ENCODE measurements at places on chromosomes 3 and 15.

- DNase-seq, result no peak
Observed at GRCh38 chr3:87272718-87273341, 3.6 kb downstream of the POU1F1 start.

DNA sequence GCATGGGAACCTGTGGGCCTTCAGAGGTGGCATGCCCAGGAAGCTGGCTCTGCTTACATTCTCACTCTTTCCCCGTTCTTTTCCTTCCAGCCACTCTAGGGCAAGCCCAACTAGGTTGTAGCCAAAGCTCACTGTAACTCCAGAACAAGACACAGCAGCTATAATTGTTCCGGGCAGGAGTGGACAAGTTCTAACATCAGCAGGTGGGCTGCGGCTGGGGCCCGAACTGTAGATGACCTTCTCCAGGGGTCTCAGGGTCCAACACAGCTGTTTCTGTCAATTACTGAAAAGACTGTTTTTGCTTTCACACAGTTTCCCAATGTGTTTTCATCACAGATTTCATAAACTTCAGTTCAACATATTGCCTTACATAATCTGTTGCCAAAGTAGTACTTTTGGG, 11.5 kb downstream of the RASGRP1 start:
- no peak for DNase-seq

DNA sequence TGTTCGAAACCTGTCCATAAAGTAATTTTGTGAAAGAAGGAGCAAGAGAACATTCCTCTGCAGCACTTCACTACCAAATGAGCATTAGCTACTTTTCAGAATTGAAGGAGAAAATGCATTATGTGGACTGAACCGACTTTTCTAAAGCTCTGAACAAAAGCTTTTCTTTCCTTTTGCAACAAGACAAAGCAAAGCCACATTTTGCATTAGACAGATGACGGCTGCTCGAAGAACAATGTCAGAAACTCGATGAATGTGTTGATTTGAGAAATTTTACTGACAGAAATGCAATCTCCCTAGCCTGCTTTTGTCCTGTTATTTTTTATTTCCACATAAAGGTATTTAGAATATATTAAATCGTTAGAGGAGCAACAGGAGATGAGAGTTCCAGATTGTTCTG, 44.4 kb downstream of the AGTR1 start:
- no peak for DNase-seq

GRCh38 chr3:122519693-122520092, 5.0 kb upstream of the KPNA1 start:
- DNase-seq, result no peak

DNA sequence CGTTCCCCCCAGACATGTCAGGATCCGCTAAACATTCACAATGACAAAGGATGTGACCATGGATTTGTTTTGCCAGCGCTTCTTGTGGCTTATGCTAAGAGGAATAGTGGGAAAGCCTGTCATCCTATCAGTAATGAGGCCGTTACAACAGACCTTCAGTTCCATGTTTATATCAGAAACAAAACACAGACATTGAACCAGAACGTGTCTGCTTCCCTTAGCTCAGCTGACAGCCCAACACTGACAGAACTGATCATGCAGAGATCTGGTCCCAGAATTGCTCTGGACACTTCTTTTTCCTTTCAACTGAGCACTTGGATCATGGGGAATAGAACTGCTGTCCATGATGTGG, 58.3 kb upstream of the MYZAP start:
- DNase-seq, result no peak

DNA sequence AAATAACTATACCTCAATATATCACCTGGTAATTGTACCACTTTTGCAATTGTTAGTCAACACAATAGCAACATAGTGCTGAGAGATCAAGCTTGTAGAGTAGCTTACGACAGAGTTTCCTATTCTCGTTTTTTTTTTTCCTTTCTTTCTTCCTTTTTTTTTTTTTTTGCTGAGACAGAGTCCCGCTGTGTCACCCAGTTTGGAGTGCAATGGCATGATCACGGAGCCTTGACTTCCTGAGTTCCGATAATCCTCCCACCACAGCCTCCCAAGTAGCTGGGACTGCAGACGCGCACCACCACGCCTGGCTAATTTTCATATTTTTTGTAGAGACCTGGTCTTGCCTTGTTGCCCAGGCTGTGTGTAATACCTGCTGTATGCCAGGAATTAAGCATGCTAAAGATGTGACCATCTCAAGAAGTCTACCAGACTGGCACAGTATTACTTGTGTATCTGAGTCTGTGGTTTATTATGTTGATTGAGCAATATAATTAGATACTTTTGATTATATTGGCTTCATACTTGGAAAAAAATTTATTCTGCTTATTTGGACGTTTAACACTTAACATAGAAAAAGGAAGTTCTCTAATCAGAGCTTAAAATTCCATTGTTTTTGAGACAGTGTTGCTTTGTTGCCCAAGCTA, 3.0 kb downstream of the SELENOT start:
- DNase-seq, result no peak

GRCh38 chr3:182000447-182000846, 288.7 kb downstream of the SOX2 start:
- DNase-seq, result no peak

- peak; percentile 10 for DNase-seq
Observed at GRCh38 chr3:53842436-53843194, 3.6 kb downstream of the CHDH start.

DNA sequence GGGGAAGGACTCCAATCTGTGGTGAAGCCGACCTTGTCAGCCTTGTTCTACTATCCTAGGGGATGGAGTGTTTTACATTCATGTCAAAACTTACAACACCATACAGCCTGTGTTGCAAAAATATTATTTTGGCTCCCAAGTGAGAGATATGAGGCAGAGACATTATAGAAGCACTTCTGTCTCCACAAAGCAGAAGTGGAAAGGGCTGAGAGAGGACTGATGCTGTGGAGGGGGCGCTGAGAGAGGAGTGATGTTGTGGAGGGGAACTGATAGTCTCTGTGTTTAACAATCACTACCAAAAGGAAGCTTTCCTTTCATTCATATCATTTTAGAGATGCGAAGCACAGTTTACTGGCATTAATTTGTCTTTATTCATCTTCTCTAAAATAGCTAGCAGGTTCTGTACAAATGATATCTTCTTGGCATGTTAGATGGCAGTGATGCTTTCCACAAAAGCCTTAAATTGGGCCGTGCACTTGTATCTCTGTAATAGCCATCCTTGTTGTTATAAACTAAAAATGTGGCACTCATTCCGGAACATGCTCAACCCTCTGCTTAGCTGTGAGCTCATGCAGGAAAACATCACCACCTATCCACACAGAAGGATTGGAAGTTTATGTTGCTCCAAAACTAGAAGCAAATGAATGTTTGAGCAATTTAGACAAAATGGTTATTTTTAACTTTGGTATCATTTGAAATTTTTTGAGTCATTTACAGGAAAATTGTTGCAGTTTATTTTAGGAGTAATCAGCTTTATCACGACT, 134.6 kb upstream of the TP63 start:
- DNase-seq, result no peak

DNA sequence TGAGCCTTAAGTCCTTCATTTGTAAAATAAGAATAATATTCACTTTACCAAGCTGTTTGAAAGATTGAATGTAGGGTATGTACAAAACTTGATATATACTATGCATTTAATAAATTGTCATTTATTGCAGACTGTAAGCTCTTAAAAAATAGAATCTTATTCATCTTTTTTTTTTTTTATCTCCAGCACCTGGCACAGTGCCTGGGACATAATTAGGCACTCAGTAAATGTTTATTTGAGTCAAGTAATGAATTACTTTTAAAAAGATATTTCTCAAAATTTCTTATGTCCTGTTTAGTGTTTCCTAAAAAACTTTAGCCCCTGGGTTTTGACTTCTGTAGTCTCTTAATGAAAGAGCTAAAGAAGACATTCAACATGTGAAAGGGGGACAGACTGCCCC, 71.7 kb downstream of the TOP2B start:
- no peak for DNase-seq

DNA sequence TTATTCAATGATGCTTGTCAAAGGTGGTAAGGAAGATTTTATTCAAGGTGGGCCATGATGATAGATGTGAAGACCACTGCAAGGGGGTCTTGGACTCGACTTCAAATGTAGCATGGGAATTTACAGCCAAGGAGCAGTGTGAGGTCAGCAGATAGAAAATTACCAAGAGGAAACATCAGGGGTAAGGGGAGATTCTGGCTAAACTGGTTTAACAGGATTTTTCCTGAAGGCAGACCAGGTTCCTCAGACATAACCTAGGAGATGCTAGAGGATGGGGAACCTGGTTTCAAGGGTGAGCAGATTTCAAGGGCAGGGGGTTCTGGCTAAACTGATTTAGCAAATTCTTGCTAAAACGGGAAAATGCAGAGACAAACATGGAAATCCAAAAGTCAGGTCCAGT, 464.9 kb downstream of the TAFA4 start:
- no peak for DNase-seq

DNA sequence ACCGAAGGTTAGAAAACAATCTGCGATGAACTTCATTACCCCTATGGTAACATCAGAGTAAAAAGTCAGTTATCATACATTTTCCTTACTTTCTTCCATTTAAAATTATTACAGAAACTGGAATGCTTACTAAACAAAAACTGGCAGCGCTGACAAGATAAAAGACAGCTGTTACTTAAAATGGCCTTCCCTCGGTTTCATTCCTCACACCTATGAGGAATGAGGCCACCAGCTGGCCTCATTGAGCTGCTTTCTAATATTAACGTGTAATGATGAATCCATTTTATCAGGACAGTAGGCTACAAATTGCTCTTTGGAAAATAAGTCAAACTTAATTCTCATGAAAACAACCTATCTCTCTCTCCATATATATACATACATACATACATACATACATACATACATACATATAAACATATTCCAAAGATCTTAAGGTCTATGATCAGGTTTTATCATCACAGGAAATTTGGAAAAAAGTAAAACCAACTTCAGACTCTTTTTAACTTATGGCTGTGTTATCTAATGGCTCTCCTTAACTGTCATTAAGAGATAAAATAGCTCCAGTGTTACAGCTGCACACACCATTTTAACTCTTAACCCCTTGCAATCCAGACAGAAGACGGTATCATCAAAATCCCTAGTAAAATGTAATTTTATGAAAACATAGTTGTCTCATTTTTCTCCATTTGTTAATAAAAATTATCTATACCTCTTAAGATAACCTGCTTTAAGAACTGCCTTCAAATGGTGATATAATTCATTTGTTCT, 5.2 kb downstream of the CCNL1 start:
- no peak for DNase-seq

DNA sequence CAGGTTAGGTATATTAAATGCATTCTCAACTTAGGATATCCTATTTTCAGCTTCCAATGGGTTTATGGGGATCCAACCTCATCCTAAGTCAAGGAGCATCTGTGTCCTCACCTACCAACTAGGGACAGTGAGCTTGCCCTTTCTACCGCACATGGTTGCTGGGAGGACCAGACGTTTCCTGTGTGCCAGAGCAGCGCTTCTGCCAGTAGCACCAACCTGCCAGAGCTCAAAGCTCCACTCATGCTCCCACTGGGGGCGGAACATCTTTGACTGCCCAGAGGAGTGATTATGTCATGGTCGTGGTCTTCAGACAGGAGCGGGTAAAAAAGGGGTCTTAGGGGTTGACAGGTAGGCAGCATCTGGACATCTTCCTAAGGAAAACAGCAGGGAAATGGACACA, 24.7 kb downstream of the XPC start:
- no peak for DNase-seq

DNA sequence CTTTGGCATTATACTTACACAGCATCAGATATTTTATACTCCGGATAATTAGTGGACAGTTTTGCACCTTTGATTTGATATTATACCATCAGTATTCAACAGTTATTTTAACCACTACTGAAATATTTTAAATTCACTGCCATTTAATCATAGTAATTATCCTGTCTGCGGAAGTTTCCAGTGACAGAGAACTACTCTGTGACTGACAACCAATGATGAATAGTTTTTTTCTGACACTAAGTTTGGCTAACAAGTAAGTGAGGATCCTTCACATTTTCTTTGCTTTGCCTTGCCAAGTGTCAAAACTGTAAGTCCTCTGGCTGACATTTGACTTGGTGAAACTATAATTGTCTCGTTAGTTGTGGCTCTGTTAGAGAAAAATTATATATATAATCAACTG, 30.5 kb upstream of the GOLGA8B start:
- no peak for DNase-seq

- DNase-seq, result no peak
Observed at GRCh38 chr15:77783636-77784035, 150.9 kb upstream of the LINGO1 start.

DNA sequence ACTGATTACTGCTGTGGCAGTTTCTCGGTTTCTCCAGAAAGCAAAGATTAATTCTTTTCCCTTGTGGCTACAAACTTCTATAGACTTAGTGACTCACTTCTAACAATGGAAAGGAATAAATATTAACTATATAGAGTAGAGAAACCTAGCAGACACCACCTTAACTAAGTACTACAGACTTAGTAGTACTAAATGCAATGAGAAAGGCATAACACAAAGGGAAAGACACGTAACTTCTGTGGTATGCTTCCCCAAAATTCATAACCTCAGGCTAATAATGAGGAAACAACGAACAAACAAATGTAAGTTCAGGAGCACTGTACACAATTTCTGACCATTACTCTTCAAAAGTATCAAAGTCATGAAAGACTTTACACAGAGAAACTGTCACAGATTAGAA, 31.2 kb downstream of the ATG3 start:
- no peak for DNase-seq

GRCh38 chr3:5019411-5020241, 40.4 kb downstream of the BHLHE40 start:
- no peak for DNase-seq

DNA sequence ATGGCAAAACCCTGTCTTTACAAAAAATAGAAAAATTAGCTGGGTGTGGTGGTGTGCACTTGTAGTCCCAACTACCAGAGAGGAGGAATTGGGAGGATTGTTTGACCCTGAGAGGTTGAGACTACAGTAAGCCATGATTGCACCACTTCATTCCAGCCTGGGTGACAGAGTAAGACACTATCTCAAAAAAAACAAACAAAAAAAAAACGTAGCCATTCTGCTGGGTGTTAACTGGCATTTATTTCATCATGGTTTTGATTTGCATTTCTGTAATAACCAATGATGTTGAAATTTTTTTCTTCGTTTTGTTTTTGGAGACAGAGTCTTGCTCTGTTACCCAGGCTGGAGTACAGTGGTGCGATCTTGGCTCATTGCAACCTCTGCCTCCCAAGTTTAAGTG, 63.3 kb downstream of the RPLP1 start:
- DNase-seq, result no peak
